ENCODE measurements at places on chromosomes 1 and 21.

- no peak for DNase-seq
These were observed 18.1 kb downstream of the TSEN15 start for GRCh38 chr1:184069675-184070074.

- no peak for DNase-seq
These were observed 95.5 kb downstream of the NEGR1 start for GRCh38 chr1:72186733-72187307.

DNA sequence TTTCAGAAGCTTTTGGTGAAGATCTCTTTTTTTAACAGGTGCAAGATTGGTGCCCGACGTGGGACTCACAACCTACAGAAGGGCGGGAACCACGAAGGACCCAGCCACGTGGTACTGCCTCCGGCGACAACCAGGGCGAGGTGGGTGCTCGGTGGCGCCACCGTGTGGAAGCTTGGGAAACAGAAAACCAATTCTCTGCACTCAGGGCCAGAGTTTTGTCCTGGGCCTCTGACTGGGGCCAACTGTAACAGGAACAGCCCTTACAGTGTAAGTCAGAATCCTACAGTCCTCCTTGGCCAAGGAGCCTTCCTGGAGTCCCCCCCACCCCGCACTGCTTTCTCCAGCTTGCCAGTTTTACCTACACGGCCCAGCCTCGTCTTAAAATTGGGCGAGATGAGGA, 11.6 kb upstream of the S100A7A start:
- peak; percentile 82 for DNase-seq

GRCh38 chr1:84254703-84255238, 46.7 kb upstream of the SAMD13 start:
- DNase-seq: no peak

DNA sequence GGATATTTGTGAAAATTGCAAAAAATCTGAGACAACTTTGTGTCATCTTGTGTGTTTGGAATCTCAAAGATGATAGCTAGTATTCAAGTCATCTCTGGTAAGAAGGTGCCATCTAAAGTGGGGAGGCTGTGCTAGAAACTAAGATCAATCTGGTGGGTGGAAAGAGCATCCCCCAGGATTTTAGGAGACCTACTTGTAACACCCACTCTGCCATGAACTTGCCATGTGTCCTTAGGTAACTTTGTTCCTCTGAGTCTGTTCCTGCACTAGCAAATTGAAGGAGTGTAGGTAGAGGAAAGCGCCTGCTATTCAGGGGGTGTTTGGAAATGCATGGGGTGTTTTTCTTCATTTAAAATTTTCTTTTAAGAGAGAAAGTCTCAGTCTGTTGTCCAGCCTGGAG, 24.4 kb downstream of the LGR6 start:
- DNase-seq: no peak

DNA sequence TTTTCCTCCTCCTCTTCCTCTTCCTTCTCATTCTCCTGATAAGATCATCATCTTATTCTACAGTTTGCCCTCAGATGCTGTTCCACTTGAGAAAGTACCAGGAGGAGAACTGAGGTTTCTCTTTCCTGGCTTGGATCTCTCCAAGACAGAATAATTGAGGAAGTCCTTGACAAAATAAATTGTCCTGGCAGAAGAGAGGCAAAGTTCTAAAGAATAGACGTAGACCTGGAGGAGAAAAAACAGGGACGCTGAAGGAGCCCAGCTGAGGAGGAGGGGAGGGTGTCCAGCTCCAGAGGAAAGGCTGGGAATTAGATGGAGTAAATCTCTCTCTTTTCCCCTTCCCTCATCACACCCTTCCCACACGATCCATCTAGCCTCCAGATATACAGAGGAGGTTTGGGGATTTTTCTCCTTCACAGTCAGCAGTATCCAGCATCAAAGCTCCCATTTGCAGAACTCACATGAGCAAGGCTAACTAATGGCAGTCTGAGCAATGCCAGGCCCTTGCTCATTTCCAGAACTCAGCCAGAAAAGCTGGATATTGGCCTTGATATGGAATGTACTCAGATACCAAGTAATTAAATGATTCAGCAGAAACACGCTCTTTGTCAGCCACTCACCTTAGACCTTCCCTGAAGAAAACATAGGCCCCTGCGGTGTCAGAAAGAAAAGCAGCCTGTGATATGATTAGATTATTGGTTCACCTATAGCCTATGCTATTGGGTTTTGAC, 5.1 kb upstream of the GNG12 start:
- no peak for DNase-seq

DNA sequence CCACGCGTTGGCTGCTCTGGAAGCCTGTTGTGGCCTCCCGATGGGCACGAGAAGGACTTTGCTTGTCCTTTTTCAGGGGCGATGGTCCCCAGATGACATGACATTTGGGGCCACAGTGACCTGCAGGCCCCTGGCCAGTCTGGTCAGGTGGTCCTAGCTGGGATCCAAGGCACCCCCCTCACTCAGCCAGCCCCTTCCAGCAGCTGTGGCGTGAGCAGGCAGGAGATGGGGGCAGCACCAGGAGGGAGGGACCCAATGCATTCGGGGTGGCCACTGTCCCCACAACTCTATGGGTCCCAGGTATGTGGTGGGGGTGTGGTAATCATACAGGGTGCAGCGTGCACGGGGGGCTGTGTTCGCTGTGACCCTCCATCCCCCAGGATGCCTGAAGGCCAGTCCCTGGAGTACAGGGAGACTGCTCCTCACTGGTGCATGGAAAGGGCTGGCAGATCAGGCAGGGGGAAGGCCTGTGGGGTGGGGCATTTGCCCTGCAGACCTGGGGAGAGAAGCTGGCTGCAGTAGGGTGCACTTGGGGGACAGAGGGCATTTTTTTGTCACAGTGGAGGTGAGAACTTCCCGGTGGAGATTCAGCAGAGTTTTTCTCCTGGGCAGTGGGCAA, 31.7 kb downstream of the WNT3A start:
- no peak for DNase-seq

- no peak for DNase-seq
These were observed 90.0 kb downstream of the EDEM3 start for GRCh38 chr1:184664661-184665060.

DNA sequence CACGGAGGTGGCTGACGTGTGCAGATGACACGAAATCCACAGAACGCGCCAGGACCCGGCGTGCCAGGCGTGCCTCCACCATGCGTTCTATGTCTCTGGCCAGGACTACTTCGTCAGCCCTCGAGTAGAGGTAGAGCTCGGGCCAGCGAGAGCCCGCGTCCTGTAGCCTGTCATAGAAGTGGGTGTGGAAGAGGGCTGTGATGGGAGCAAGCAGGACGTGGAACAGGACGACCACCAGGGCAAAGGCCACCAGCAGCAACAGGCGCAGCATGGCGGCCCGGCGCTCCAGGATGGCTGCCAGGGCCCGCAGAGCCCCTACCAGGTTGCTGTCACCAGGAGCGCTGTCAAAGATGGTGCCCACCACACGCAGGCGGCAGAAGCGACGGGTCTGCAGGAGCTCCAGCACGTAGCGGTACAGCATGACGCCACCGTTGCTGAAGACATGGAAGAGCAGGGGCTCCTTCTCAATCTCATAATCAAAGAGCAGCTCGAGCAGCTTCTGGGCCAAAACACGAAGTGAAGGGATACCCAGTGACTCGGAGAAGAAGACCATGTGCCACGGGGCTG, 19.6 kb downstream of the TMEM53 start:
- no peak for DNase-seq
